ENCODE measurements at places on chromosomes 13 and 19. TPM values are rescaled to one million over a fixed set of nuclear protein-coding genes. Genes with fewer than 3 reads are reported as not detected.

ADAMTSL5 gene
- polyA plus RNA-seq, result 4.9 TPM

APOC4 gene
- polyA plus RNA-seq, result not detected

DNA sequence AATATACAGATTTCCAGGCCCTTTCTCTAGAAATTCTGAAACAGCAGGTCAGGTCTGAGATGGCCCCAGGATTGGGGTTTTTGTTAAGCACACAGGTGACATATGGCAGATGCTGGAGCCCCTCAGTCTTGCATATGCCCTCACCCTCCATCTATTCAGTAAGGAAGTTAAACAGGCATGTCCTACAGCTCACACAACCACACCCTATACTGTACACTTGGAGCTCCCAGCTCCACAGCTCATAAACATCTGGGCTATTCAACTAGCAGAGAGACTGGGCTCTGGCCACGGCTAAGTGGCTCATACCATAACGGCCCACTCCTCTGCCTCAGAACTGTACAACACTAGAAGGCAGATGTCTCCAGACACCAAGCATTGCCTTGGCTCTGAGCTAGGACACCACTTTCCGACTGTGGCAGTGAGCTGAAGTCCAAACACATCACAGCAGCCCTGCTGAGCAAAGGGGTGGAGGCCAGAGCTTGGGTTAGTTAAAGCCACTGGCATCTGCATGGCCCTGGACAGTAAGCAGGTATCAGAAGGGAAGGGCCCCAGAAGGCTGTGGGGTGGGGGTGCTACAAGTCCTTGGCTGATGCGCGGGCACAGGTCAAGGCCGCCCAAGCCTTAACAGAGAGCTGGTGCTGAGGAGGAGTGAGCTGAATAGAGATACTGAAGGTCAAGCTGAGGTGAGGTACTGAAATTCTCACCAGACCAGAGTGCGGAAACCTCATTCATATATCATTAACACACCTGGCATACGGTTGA lies 79.1 kb downstream of the ABCC4 start:
- no peak for DNase-seq

- no peak for DNase-seq
These were observed 543.0 kb downstream of the GPC6 start for GRCh38 chr13:93769607-93770006.

DNA sequence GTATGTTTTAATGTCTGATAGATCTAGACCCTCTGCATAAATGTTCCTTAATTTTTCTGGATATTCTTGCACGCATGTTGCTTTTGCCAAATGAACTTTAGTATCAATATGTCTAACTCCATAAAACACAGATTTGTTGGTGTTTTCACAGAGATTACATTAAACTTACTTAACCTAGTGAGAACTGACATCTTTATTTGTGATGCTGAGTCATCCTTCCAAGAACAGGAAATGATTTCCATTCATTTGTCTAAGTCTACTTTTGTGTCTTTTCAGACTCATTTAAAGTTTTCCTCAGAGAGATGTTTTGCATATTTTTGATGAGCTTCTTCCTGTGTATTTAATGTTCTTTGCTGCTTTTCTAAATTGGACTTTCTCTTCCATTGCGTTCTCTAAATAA lies 184.0 kb downstream of the SLC7A1 start:
- DNase-seq, result no peak

BICRA gene
- 5.0 TPM for polyA plus RNA-seq

LILRA2 gene
- polyA plus RNA-seq, result not detected

- DNase-seq, result no peak
These were observed 181.0 kb upstream of the GPR12 start for GRCh38 chr13:26941345-26942174.

GRCh38 chr13:69660155-69660554 lies 447.5 kb upstream of the ATXN8OS start:
- no peak for DNase-seq

ERFL gene
- 0.06 TPM for polyA plus RNA-seq

DNA sequence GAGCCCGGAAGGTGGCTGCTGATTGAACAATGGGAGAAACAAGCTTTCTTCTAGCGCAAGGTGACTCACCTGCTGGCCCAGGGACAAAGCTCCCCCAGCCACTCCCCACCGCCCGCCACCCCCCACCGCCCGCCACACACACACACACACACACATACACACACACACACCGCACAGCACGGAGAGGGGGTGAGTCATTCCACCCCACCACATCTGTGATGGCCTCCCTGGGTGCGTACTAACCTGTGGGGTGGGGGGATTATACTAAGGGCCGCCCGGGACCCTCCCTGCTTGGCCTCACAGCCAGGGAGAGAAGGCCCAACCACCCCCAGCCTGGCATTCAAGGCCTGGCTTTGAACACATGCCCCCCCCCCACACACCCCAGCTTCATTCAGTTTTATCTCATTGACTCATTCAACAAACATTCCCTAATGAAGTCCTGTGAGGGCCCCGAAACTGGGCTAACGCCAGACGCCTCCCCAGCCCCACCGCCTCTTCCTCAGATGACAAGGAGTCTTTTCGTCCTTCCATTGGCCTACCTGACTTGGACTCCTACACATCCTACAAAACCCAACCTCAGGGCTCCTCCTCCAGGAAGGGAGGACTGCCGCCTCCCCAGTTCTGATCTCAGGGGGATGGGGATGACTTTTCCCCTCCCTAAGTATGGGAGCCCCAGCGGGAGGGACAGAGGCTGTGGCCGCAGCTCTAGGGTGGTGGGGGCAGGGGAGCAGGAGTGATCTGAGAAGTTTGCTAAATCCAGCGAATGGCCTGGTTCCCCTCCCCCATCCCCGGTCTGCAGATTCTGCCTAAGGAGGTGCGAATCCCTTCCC lies 5.8 kb upstream of the ONECUT3 start:
- peak; percentile 89 for DNase-seq

LIM2 gene
- not detected for polyA plus RNA-seq

DNA sequence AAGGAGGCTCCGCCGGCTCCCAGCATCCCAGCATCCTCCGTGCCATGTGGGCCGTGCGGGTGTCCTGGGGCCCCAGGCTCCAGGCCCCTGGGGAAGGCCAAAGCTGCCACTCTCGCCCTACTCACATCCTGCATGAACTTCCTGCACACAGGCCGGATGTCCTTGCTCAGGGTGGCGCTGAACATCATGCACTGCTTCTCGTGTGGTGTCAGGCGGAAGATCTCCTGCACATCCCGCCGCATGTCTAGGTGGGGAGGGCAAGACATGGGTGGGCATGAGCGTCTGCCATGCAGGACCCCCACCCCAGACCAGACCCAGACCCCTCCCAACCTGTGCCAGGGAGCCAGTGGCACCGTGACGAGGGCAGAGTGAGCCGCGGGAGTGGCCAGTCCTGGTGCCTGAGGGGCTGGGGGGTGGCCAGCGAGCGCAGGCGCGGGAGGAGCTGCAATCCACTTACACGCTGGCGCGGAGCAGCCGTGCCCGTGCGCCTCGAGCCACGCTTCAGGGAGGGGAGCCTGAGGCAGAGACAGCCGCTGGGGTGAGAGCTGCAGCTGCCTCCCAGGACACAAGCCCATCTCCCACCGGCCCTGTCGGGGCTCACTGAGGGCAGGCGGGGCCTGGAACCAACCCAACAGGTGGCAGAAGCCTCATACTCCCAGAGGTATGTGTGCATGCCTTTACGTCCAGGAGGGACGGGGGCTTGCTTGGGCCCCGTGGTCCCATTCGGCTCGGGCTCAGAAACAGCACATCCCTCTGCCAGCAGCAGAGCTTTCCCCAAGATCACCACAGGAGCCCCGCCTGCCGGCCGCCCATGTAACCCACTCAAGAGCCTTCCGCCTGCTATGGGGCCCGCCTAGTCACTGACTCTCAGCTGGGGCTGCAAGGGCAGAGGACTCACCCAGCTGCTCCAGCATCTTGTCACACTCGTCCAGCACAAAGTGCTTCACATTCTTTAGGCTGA lies 8.8 kb downstream of the DDX39A start:
- DNase-seq, result no peak

DNA sequence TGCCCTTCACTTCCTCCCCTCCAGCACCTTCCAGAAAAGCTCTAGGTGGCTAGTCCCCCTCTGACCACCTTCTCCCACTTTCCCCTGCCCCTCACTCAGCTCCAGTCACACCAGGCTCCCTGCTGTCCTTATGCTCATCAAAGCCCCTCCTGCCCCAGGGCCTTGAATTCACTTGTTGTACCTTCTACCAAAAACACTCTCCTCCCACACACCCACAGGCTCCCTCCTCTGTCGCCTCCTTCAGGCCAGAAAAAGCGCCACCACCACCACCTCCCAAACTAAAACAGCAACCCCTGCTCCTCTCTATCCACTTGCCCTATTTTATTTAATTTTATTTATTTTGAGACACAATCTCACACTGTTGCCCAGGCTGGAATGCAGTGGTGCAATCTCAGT lies 4.8 kb upstream of the CEACAM16 start:
- DNase-seq, result no peak

CDX2 gene
- polyA plus RNA-seq, result not detected

DNA sequence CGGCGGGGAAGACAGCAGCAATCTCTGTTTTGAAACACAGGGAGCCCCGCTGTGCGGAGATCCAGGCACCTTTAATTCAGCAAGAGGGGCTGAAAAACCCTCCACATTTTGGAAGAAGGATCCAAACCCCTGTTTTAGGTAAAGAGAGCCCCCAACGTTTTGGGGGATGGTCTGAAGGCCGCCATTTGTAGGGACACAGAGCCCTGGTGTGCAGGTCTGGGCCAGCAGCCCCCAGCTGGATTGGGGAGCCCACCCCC lies 3.5 kb upstream of the HOOK2 start:
- no peak for DNase-seq

- DNase-seq, result no peak
These were observed 14.3 kb downstream of the LRP3 start for GRCh38 chr19:33208371-33208895.

NCAN gene
- polyA plus RNA-seq, result not detected

- no peak for DNase-seq
These were observed 43.2 kb downstream of the ZNF557 start for GRCh38 chr19:7112675-7113074.

DNA sequence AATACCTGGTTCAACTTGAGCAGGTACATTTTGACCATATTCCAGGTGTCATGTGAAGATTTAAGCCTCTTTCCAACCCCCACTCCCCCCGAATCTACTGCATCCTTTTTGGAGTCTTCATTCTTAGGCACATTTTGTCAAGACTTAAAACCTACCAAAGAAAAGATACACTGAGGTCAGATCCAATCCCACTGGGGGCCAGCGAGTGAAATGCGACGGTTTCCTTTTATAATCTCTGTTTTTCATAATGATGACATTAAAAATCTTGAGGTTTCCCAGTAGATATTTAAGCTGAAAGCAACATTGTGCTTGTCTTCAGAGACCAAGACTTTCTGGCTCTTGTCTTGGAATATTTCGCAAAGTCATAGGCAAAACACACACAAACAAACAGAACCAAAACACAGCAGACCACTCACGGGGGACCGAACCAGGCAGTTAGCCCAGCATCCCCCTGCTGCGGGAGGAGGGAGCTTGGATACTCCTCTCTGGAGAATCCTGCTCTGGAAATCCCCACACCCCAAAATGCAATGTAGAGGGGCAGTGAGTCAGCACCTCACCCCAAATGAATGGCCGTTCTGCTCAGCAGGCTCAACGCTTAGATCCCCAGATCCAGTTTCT lies 506 bp upstream of the GAS6 start:
- peak; percentile 11 for DNase-seq

DNA sequence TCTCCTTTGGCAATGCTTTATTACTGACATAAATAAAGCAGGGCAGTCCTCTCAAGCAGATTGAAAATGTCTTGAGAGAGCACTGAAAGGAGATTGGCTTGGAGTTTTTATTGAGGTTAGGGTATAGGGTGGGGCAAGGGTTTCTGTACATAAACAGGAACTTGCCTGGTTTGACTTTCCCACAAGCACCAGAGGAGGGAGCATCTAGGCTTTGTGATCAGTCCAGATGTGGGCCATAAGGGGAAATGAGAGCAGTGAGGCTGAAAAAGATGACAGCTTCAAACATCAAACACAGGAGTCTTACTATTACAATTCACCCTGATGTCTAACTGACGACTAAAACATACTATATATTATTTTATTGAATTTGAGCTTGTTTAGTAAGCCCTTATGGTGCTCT lies 260.9 kb downstream of the MTUS2 start:
- no peak for DNase-seq

GRCh38 chr13:41562083-41562482 lies 104.7 kb downstream of the RGCC start:
- no peak for DNase-seq

- DNase-seq, result no peak
These were observed 3.2 kb upstream of the PRR36 start for GRCh38 chr19:7877249-7877836.

PROSER3 gene
- polyA plus RNA-seq, result 35.7 TPM

DNA sequence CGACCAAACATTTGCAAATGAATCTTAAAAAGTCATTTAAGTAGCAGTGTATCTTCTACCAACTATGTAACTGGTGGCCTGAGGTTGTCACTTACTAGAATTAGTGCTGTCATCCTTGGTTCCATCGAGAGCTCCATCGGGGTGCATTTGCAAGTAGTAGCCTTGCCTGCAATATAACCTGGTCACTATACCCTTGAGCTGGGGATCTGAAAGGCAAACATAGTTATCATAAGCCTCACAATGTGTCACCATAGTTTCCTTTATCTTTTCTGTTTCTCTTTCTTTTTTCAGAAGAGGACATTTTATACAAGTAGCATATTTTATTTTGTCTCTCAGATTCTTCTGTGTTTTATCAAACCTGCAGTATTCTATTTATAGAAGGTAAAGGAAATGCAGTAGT lies 422.6 kb downstream of the ITGBL1 start:
- DNase-seq, result no peak

KLF12 gene
- polyA plus RNA-seq, result 6.4 TPM

DNA sequence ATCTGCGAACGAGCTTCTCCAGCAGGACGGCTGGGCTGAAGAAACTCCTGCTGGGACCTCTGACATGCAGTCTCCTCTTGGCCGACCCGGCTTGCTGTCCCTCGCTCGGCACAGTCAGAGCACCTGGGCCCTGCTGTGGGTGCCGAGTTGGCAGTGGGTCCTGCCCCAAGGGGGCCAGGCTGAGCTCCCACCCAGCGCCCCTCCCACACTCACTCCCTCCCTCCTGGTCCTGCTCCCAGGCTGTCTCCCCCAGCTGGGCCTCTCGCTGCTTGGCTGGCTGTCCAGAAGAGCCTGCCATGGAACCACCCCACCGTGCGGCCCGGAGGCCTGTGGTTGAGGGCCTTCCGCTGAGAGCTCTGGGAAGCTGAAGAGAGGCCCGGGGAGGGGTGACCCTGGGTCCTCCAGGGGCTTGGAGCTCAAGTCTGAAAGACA lies 6.0 kb downstream of the AKT2 start:
- peak; percentile 23 for DNase-seq

- no peak for DNase-seq
These were observed 13.1 kb upstream of the ZNF888 start for GRCh38 chr19:52936151-52936953.

- DNase-seq, result no peak
These were observed 114.7 kb upstream of the MCF2L start for GRCh38 chr13:112854321-112854720.

- DNase-seq, result no peak
These were observed 68.3 kb upstream of the SERP2 start for GRCh38 chr13:44305286-44305685.

GRCh38 chr19:50745221-50745620 lies 22.1 kb downstream of the CLEC11A start:
- no peak for DNase-seq

GRCh38 chr13:89267734-89268133 lies 1596.6 kb downstream of the SLITRK5 start:
- no peak for DNase-seq

FPR3 gene
- polyA plus RNA-seq, result not detected

PSG1 gene
- not detected for polyA plus RNA-seq

All from cardiac muscle cell (in vitro differentiated cells and primary cell).